ENCODE measurements at places on chromosomes 1 and 21.
A peak's percentile ranks its signal among the peaks of the same experiment; 100 is the strongest.

DNA sequence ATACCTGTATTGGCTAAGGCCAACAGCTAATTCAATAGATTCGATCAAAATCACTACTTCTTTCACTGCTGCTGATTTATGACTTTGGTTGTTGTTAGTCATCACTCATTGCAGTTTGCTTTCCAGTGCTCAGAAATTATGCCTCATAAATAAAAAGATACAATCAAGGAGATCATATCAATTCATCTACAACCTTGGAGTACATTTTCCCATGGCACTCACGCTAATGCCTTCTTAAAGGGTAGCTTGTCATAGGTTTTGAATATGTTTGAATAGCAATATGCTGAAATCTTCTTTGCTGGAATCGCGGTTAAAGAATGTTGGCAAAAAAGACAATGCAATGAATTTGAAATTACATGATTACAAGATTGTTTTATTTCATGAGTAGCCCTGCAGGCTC, 89.9 kb downstream of the KCTD3 start:
- DNase-seq, result no peak

DNA sequence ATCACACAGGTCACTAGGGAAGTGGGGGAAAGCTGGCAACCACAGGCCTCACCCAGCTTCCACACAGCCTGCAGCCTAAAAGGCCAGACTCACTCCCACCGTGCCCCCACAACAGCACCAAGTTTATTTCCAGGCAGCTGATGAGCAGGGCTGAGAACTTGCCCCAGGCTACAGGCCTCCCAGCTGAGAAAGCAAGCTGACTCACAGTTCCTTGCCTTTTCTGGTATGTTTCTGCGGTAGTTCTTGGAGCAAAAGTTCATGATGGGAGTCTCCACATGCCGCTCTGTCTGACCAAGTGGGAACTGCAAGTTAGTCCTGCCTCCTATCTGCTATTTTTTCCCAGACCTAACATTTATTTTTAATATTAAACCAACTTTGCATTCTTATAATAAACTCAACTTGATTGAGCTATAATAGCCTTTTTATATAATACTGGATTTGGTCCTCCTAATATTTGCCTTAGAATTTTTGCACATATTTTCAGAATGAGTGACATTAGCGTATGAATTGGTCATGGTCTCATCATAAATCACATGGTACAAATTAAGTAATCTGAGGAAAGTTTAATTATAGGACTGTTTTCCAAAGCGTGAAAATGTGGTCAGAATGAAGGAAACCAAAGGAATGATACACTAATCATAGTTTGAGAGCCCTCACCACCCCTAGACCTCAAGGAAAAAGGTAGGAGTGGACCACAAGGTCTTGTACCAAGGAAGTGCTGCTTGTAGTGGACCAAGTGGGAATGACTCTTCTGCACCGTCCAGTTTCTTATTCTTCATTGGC, 30.7 kb downstream of the RPAP2 start:
- DNase-seq, result no peak

DNA sequence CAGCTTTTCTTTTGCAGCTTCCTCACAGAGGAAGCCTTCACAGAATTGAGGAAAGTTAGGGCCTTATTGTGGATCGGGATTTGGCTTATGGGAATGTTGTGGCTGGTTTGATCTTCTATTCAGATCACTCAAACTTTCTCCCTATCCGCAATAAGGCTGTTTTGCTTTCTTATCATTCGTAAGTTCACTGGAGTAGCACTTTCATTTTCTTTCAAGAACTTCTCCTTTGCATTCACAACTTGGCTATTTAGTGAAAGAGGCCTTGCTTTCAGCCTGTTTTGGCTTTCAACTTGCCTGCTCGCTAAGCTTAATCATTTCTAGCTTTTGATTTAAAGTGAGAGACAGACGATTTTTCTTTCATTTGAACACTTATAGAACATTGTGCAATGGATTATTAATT, 181.9 kb upstream of the B3GALT2 start:
- DNase-seq, result no peak

- DNase-seq, result no peak
Observed at GRCh38 chr1:157577420-157577819, 20.5 kb downstream of the FCRL4 start.

DNA sequence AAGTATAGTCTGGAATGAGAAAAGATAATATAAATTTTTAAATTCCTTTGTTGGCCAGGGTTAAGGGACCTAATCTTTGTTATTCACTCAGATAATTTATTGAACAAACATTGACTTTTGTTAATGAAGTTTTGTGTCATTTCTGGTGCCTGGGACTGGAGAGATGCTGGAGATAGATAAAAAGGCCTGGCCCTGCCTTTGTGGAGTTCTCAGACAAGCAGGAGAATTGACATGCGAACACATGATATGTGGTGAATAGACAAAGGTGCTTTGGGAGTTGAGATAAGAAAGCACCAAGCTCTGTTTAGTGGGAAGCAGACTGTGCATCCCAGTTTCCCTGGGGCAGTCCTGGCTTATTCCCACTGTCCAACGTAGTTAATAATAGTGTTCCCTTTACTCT, 8.5 kb downstream of the C1orf21 start:
- no peak for DNase-seq

DNA sequence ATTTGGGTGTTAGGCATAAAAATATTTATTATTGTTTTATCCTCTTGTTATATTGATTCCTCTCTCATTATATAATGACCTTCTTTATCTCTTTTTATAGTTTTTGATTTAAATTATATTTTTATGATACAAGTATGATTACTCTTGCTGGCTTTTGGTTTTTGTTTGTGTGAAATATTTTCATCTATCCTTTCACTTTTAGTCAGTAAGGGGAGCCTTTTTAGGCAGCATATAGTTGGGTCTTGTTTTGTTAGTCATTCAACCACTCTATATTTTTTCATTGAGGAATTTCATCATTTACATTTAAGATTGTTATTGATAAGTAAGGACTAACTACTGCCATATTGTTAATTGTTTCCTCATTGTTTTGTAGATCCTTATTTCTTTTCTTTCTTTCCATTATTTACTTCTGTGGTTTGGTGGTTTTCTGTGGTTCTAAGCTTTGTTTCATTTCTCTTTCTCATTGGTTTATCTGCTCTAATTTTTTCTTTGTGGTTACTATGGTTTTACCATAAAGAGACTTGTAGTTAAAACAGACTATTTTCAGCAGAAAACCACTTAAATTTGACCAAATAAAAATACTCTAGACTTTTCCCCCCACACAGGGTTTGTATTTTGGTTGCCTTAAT, 593.1 kb downstream of the NUF2 start:
- no peak for DNase-seq

GRCh38 chr1:71660411-71660810, 579.6 kb upstream of the ZRANB2 start:
- DNase-seq, result no peak

DNA sequence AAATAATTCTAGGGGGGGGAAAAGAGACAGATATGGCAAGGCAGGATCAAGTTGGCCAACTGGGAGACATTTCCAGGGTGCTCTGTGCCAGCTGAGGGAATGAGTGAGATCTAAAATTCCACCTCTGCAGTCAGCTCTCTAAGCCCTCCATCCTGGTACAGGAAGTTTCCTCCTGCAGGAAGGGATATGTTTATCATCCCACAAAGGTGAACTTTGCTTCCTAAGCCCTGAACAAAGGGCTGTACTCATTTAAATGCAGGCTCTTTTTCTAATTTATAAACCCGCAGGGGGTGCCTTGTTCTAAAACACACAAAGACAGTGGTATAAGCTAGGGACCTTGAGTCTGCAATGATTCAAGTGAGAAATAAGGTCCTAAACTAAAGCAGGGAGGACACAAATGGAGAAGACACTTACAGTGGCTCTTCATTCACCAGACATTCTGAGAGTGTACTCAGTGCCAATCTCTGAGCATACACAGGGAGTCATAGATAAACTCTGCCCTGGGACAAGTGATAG, 3.6 kb upstream of the TNFSF4 start:
- DNase-seq, result no peak

DNA sequence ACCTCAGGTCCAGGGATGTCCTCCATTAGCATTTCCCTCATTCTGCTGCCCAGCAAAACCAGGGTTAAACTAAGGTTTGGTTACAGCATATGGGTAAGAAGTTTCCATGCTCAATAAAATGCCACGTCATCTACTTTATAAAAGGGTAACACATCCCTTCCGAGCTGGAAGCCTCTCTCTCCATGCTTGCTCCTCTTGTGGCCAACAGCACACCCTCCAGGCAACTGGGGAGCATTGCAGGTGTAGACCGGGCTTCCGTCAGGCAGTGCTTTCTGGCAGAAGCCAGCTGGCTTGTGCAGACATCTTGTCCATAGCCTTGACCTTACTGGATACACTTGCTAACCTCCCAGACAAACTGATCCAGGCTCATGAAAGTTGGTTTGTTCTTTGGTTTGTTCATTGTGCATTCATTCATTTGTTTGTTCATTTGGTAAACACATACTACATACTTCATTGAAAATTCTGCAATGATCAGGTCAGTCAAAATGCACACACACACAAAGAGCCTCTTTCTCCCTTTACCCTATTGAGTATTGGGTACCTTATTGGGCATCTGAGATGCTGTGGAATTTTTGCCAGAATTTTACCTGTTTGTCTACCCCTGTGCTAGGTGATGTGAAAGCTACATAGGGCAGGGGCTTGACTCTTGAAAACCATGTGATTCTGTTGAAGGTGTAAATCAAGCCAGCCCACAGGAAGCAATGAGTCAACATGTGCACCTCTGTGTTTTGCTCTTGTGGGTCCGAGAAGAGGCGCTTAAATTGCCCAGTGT, 422.8 kb downstream of the CAMTA1 start:
- DNase-seq, result peak; percentile 16

- DNase-seq, result no peak
Observed at GRCh38 chr1:38605063-38605462, 254.5 kb downstream of the RRAGC start.

DNA sequence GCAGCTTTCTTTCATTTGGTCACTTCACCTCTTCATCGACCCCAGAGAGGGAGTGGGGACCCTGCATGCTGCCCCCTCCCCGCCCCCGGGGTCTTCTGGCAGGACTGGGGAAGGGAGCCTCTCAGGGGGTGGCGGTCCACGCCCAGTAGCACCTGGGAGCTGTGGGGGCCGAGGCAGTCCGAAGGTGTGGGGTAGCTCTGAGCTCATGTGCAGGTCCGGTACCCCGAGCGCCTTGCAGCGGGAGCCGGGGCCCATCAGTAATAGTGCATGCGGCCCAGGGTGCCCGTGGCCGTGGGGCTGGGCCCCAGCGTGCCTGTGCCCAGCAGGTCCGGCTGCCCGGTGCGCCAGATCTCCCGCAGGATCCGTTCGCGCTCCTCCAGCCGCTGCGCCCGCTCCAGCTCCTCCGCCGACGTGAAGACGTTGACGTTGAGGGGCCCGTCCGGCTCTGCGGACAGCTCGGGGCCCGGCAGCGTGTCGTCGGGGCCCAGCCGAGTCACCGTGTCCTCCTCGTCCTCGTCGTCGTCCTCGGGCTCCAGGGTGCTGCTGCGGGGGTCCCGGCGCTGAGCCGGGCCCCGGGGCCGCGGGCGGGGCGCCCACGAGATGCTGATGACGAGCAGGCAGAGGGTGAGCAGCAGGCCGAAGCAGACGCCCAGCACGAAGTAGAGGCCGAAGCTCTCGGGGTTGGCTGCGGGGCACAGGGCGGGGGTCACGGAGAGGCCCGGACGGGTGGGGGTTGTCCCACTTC, 1.2 kb downstream of the EVA1B start:
- DNase-seq, result peak; percentile 30

DNA sequence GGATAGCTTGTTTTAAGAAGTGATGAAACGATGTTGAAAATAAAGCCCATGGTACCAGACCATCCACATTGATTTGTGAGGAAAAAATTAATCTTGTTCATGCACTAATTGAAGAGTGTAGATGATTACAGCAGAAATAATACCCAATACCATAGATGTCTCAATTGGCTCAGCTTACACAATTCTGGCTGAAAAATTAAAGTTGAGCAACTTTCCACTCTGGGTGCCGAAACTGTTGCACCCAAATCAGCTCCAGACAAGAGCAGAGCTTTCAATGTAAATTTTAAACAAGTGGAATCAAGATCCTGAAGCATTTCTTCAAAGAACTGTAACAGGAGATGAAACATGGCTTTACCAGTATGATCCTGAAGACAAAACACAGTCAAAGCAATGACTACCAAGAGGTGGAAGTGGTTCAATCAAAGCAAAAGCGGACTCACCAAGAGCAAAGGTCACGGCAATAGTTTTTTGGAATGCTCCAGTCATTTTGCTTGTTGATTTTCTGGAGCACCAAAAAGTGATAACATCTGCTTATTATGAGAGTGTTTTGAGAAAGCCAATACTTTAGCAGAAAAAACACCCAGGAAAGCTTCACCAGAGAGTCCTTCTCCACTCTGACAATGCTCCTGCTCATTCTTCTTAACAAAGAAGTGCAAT, 16.1 kb upstream of the KCNA3 start:
- no peak for DNase-seq

GRCh38 chr1:9169601-9170137, 40.8 kb upstream of the GPR157 start:
- no peak for DNase-seq

GRCh38 chr1:169860750-169861149, 32.9 kb downstream of the SCYL3 start:
- no peak for DNase-seq

- DNase-seq, result no peak
Observed at GRCh38 chr1:246169019-246169418, 338.1 kb downstream of the SMYD3 start.

DNA sequence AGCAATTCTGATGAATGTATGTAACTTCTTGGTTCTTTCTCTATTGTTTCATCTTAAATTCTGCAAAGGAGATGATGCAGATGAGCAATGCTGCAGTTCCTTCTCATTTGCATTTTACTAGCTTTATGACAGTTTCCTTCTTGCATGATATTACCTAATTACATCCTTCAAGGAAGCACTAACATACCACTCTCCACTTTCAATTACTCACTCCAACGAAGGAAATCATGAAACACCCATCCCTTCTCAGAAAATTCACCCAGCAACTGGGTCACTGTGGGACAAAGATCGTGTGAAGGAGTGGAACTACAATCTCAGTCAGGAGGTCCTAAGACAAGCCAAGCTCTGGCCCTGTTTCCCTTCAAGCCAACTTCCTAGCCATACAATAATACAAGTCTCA, 142.3 kb downstream of the CHD1L start:
- DNase-seq, result no peak

GRCh38 chr1:81617308-81617967, 183.3 kb upstream of the ADGRL2 start:
- DNase-seq, result peak; percentile 54

DNA sequence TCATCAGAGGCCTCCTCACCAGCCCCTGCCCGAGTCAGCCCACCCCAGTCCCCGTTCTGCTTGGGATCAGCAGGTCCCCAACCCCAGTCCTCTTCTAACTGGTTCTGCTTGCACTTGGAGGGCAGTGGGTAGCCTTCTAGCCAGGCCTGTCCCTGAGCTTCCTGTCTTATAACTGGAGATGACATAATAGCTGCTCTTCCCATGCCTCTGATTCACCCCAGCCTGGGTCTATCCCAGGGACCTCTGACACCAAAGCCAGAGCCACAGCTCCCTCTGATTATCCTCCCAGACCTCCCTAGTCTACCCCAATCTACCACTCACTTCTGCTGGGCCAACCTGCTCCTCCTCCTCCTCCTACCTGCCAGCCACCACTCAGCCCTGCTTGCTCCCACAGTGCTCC, 31.4 kb downstream of the IQGAP3 start:
- no peak for DNase-seq

All from muscle of leg (tissue), 16 donors.